T-helper 22 cell (primary cell): ENCODE measurements at places on chromosomes 1 and 21.

- DNase-seq, result no peak
Measured at GRCh38 chr1:7248549-7249199, 463.4 kb downstream of the CAMTA1 start.

DNA sequence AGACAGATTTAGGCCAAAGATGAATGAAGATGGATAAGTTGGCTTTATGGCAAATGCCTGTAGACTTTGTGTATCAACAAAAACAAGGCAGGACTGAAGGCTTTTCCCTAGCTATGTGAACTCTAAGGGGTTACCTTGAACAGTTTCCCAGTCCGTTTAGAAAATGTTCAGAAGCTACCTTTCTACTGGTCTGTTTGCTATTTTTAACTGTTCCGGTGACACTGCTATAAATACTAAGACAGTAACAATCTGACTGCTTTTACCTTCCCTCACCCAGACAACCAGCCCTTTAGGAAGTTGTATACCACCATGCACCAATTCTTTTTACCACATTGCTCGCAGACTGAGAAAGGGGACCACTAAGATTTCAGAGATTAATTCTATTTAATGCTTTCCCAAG, 102.2 kb downstream of the PHTF1 start:
- DNase-seq, result no peak

DNA sequence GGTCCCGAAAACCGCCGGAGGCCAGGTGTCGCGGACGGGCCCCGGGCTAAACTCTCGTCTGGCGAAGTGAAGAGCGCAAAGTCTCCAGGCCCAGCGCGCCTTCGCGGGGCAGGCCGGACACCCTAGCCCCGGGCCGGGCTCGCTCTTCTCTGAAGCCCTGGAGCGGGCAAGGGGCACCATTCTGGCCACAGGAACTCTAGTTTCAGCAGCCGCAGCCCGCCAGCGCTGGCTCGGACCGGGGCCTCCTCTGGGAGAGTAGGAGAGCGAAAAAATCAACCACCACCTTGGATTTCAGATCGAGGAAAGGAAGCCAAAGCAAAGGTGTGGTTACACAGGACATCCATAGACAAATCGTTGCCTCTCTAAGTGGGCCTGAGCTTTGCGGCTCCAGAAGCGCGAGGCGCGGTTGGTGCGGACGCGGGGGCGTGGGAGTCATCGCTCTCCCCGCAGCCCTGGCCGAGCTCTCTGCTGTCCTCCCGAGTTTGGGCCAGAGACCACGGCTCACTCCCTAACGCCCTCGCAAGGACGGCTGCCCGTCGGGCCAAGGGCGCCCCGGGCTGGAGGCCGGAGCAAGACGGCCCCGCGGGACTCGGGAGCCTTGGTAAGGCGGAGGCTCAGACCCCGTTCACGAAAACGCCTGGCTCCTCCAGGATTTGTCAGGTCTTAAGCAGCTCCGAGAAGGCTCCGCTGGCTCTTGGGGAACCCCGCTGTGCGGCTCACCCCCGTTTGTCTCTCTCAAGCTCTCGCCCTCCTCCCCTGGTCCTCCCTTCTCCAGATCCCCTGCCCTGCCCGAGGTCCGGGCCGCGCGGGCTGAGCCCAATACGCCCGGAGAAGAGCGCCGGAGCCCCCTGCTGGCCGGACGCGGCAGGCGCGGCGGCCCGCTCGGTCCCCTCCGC, 132.9 kb upstream of the DPYD start:
- no peak for DNase-seq

GRCh38 chr1:206839857-206840256, 25.6 kb upstream of the IL20 start:
- DNase-seq, result no peak

- DNase-seq, result no peak
Measured at GRCh38 chr1:231605149-231606100, 21.2 kb upstream of the DISC1 start.

DNA sequence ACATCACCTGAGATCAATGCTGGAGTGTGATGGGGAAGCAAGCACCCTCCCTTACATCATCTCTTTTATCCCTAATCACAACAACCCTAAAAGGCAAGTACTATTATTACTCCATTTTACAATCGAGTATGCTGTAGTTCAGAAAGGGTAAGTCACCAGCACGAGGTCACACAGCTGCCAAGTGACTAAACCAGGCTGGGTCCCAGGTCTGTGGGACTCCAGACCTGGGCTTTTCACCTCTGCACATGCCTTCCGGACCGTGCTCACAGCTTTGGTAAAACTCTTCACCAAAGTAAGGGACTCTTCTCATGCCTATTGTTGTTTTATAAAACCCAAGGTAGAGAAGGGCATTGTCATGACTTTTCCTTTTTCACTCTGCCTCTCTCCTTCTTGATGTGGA, 130.9 kb downstream of the DMRTB1 start:
- DNase-seq, result no peak

GRCh38 chr1:172810480-172811175, 151.7 kb downstream of the FASLG start:
- no peak for DNase-seq

DNA sequence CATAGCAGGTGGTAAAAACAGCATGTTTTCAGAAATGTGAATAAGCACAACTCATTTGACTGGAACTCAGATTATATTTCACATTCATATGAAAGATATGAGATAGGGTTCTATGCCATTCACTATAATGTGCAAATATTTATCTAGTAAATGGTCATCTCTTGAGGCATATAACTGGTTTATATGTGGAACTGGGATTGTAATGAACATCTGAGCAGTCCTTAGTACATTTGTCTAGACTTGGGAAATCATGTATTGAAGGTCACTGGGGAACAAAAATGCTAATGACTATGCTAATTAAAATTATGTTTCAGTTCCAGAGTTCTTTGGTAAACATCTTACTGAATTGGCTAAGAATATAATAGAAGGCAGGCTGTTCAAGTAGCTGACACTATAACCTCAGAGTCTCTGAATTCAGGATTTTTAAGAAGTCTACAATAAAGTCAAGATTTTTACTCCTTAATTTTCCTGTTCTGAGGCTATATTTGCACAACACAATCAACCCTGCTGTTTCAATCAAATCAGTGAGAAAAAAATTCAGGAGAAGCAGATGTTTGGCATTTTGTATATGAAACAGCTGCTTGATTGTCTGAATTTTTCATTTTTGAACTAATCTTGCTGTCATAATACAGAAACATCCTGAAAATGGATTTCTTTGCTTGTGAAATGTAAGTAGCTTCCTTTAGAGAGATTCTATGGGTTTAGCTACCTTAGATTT, 244.8 kb upstream of the RGS18 start:
- no peak for DNase-seq
